Endothelial cell (in vitro differentiated cells): ENCODE measurements at places on chromosomes 3 and 15.
A peak's percentile ranks its signal among the peaks of the same experiment; 100 is the strongest.

GRCh38 chr3:121958801-121959200 lies 63.2 kb downstream of the ILDR1 start:
- no peak for DNase-seq

GRCh38 chr15:46518381-46518780 lies 883.6 kb downstream of the SQOR start:
- no peak for DNase-seq

GRCh38 chr3:134651347-134652041 lies 672 bp upstream of the KY start:
- DNase-seq, result no peak

GRCh38 chr15:48710952-48711495 lies 65.5 kb upstream of the FBN1 start:
- DNase-seq, result no peak

DNA sequence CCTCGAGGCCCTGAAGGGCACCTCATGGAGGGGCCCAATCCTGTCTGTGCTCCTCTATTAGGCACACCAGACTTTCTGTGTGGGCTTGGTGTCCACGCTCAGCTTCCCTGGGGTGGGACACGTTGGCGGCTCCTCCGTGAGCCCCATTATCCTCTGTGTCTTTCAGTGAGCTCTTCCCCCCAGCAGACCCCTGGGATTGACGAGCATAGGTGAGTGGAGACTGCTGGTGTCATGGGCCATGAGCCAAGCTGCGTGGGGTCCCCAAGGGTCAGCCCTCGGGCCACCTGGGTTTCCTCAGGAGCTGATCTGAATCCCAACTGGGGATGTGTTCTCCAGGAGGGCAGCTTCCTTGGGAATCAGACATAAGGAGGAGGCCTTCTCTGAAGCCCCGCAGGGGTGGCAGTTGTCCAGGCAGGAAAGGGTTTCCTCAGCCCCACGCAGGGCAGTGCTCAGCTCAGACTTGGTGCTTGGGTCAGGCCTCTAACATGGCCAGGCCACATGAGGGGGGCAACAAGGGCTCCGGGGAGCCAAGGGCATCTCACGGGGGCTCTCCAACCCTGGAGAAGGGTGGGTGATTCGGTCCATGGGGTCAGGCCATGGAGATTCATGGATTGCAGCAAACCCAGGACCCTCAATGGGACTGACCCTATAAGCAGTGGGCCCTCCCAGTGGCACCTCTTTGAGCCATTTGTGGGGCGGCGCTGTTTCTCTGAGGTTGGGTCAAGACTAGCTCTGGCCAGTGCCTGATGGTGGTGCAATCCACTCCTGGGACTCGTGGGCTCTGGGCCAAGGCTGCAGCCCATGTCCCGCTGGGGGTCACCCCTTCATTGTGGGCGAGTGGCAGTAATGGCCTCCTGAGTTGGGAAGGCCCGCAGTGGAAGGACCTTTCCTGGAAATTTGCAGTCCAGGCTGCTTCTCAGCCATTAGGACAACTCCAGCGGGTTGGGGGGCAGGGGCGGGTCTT lies 222.5 kb downstream of the SNRPN start:
- peak; percentile 3 for DNase-seq

GRCh38 chr3:120560304-120561250 lies 35.6 kb upstream of the NDUFB4 start:
- DNase-seq, result peak; percentile 47

- no peak for DNase-seq
Measured at GRCh38 chr15:60070838-60071493, 66.9 kb downstream of the FOXB1 start.

- DNase-seq, result no peak
Measured at GRCh38 chr3:104133630-104134029, 1233.1 kb upstream of the ALCAM start.

- no peak for DNase-seq
Measured at GRCh38 chr3:165532851-165533250, 304.4 kb downstream of the BCHE start.

- DNase-seq, result no peak
Measured at GRCh38 chr3:55631766-55632331, 144.7 kb upstream of the WNT5A start.
